Motor neuron (in vitro differentiated cells): ENCODE measurements at places on chromosomes 2 and 18. TPM values are rescaled to one million over a fixed set of nuclear protein-coding genes. Genes with fewer than 3 reads are reported as not detected.
A peak's percentile ranks its signal among the peaks of the same experiment; 100 is the strongest.

PDCD1 gene
- total RNA-seq = 0.49 TPM in 1 of 2 replicates, not detected in the other

GRCh38 chr2:205115511-205115910 is 566.8 kb upstream of the NRP2 start:
- ATAC-seq = no peak

DNA sequence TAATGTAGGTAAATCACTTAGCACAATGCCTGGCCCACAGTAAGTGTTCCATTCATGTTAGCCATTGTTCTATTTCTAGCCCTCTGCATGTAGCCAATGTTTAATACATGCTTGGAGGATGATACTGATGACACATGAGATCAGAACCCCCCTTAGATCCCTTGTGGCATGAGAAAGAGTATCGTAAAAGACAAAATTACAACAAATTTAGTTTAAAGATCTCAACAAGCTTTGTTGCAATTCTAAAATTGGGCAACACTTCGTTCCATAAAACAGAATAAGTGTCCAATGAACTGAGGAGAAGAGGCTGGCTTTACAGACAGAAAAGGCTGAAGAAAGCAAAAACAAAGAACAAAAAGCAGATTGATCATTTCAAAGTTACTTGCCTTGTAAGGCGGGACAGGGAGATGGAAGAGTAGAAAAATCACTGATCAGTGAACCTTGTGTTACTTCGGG is 148.7 kb upstream of the SLC1A4 start:
- peak; percentile 40 for ATAC-seq

- no peak for ATAC-seq
These were observed 4.0 kb upstream of the SLC20A1 start for GRCh38 chr2:112641701-112642100.

DNA sequence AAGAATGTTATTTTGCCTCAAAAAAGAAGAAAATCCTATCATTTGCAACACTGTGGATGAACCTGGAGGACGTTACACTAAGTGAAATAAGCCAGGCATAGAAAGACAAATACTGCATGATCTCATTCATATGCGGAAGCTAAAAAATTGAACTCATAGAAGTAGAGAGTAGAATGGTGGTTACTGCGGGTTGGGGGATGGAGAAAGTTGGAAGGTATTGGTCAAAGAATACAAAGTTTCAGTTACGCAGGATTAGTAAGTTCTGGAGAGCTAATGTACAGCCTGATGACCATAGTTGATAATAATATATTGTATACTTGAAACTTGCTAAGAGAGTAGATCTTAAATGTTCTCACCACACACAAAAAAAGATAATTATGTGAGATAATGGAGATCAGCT is 5.0 kb upstream of the GALNT5 start:
- ATAC-seq = no peak

DNA sequence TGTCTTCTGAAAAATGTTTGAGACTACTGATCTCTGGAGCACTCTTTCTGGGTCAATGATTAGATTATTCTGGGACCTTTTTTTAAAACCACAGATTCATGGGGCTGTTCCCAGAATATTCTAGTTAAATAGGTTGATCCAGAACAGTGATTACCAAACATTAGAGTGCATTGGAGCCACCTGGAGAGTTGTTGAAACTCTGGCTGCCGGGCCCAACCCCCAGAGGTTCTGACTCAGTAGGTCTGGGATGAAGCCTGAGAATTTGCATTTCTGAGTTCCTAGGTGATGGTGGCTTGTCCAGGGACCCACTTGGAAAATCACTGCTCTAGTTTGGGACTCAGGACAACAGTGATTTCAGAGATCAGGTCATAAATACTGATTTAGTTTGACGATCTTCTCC is 197.3 kb downstream of the PTPRM start:
- peak; percentile 53 for ATAC-seq

DNA sequence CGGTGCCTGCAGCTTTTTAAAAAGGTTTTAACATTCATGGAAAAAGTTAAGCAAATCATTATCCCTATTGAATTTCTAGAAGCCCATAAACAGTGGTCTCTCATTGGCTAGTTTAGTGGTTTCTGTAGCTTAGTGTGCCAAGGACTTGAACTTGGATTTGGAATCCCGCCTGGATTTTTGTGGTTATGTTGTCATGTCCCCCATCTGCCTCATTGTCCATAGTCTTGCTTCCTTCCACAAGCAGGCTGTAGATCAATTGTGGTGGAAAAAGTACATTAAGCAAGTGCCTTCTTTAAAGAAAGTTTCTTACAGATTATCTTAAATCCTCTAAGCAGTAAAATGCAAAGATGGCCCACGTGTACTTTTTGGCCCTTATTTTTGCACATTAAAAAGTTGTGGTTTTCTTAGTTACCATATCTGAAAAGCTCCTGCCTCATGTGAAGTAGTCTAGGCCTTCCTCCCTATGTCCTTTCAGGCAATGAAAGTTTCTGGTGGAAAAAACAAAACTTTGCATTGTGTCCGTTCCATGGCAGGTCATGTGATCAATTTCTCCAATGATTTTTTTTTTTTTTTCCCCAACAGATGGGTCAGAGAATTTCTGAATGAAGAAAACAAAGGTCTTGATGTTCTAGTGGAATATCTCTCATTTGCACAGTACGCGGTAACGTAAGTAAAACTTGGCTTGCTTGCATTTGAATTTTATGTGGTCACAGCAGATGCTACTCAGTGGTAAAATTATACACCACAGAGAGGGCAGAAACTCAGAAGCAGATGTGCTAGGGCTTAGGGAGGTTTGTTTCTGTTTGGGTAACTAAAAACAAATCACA is 158.9 kb downstream of the PRPF40A start:
- ATAC-seq = peak; percentile 64

- peak; percentile 25 for ATAC-seq
These were observed 177.7 kb downstream of the TMEM247 start for GRCh38 chr2:46657042-46657504.

- ATAC-seq = no peak
These were observed 296.9 kb downstream of the ZNF521 start for GRCh38 chr18:25055076-25055475.

DNA sequence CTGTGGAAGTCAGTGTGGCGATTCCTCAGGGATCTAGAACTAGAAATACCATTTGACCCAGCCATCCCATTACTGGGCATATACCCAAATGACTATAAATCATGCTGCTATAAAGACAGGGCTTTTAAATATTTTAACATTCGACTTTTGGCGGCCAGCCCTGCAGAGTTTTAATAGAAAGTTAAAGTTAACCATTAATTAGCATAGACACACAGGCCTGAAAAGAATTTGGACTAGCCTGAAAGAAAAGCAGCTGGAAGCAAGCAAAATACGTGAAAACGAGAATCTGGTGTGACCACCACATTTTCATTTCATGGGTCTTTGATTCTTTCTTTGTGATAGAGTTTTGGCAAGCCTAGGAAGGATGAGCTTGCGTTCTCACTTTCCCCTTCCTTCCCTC is 184.0 kb downstream of the SCG2 start:
- no peak for ATAC-seq

GRCh38 chr2:132979339-132980093 is 309.5 kb upstream of the LYPD1 start:
- ATAC-seq = no peak

- peak; percentile 77 for ATAC-seq
These were observed 138.2 kb upstream of the OTOS start for GRCh38 chr2:240278661-240279060.

- no peak for ATAC-seq
These were observed 10.9 kb downstream of the EPAS1 start for GRCh38 chr2:46308081-46308480.

DNA sequence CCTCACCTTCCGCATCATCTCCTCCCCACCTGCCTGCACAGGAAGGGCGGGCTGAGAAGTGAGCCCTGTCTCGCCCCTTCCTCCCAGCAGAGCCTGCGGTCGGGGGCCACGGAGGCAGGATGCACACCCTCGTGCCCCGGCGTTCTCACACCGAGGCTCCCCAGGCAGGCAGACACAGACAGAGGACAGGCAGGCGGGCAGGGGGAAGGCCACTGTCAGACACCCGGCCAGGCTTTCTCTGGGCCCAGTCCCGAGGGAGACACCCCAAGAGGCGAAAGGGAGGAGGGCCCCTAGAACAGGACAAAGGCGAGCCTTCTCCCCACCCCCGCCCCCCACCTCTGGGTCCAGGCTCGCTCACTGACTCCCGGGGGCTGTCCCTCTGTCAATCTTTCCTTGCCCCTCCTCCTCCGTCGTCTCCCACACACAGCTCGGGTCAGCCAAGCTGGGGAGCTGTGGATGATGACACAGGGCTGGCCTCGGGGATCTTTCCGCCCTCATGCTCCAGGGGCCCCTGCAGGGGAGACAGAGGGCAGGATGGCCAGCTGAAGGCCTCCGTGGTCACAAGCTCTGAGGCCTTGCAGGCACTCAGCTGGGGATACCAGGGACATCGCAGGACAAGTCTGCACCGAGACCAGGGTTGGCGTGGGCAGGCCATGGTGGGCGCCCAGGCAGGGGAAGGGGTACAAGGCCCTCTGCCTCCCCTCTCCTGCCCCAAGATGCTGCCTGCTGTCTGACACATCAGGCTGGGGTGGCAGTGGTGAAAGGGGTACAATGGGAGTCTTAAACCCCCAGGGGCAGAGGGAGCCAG is 24.9 kb downstream of the BIN1 start:
- no peak for ATAC-seq

GRCh38 chr2:231926180-231926741 is at the start of gene NPPC:
NPPC (minus strand) TSS chr2:231926396; CDS start chr2:231926249, 147 bp downstream.
- ATAC-seq = peak; percentile 84

- peak; percentile 97 for ATAC-seq
These were observed 79.2 kb downstream of the LAMA1 start for GRCh38 chr18:7038330-7038851.

DNA sequence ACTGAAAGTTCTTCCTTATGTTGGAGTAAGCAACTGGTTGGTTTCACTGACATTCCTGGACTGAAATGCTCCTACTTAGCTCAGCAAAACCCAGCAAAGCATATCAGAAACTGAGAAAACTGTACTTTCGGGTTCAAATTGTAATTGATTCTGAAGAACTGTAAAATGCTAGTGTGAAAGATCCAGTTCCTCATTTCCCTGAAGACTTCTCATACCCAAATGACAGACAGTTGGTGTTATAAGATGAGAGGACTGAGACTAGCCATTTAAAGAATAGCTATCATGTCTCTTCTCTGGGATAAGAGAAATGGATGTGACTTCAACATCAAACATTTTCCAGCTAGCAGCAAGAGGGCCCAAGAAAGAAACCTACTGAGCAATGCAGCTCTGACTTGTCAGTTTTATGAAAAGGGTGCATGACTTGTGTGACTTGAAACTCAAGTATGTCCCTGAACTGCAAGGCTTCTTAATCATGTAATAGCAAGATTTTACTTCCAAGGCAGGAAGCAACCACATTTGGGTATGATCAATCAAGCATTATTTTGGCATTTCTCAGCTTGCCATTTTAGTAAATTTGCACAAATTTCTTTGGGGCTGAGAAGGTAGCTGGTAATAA is 420.3 kb upstream of the MMADHC start:
- ATAC-seq = no peak

- peak; percentile 60 for ATAC-seq
These were observed at the start of gene EVA1A for GRCh38 chr2:75560768-75561565. EVA1A (minus strand) TSS chr2:75560939; CDS start chr2:75518140, 42,799 bp downstream.
